NAMALWA (cell line): ENCODE measurements at places on chromosomes 4 and X.

DNA sequence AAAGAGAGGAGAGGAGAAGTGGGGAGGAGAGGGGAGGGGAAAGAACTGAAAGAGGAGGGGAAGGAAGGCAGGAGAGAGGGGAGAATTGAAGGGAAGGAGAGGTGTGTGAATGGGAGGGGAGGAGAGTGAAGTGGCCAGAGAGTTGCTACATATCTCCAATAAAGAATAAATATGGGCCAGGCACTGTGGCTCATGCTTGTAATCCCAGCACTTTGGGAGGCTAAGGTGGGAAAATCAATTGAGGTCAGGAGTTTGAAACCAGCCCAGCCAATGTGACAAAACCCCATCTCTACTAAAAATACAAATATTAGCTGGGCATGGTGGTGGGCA lies 482.4 kb downstream of the NAF1 start:
- no peak for DNase-seq

- DNase-seq, result no peak
These were observed 76.0 kb downstream of the AFF2 start for GRCh38 chrX:148576396-148576795.

DNA sequence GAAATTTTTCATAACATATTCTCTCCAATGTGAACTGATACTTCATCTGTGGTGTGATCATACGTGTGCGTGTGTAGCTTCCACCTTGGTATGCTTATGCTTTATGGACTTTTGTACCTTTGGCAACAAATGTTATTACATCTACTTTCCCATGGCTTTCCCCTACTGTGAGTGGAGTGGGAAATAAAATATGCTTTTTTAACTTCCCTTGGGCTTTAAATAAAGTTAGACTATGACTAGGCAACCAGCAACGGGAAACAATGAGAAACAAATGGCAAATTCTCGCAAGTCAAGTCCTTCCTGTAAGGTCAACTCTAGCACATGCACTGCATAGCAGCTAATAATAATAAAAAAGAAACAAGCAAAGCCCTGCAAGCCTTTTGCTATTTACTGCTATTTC lies 205.0 kb upstream of the PDE5A start:
- no peak for DNase-seq

DNA sequence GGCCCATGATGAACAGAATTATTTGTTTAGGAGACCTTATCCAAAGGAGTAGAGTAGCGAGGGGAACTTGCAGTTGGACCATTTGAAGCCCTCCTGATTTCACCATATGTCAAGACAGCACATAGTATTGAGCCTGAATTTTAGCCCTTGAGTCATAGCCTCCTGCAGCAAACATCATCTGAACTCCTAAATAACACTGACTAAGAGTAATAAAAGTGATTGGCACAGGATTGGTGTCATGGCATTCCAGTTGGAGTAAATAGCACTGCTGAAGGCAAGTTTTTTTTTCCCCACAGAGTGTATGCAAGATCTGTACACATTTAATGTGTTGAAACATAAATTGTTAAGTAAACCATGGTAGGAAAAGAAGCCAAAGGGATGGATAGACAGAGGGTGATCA lies 89.0 kb downstream of the COMMD8 start:
- DNase-seq, result no peak

DNA sequence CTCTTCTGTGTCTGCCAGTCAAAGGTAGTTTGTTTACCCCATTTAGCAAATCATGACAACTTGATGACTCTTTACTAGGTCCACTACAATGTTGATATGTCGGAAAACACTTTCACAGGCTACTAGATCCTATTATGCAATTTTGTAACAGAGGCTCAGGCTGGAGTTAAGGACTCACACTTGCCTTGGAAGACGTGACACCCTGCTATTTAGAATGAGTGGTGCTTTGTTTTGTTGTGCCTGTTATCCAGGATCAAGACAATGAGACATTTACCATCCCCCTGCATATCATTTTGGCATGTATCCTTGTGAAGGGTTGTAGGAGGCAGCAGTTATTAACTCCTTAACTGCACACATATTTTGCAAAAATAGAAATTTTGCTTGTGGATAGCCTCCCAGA lies 263.7 kb downstream of the IL1RAPL1 start:
- DNase-seq, result no peak

DNA sequence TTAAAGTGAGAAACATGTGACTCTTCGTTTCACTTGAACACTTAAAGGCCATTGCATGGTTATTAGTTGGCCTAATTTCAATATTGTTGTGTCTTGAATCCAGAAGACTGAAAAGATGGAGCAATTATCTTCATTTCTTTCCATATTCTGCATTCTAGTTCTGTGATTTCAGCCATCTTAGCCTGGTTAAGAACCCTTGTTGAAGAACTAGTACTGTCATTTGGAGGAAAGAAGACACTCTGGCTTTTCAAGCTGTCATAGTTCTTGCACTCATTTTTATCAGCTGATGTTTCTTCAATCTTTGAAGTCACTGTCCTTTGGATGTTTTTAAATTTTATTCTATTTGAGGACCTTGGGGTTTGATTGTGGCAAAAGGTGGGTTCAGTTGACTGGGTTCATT lies 81.6 kb downstream of the MTMR8 start:
- no peak for DNase-seq

DNA sequence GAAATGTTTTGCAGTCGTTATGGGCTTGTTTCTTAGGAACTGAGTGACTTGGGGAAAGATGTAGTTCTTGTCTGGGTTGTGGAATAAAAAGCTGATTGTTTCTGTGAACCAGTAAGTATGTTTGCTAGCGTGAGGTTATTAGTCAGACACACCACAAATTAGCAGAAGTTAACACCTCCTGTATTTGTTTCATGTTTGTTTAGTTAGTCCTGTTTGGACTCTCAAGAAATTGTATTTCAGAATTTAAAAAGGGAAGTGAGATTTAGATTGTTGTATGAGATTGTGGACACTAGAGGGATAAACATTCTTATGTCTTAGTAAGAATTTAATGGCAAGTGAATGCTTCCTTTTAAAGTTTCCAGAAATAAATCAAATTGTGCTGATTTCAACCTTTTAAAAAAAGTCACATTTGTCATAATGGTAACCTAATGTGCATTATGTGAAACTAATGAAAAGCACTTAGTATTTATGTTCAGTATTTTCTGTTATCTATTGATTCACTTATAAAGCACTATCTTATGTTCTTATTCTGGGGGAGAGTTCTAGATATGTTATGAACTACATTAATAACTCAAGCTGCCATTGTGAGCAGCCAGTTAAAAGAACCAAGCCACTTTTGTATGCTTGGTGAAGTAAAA lies 25.6 kb downstream of the ATP10D start:
- DNase-seq, result peak; percentile 50

GRCh38 chr4:39731908-39732307 lies 34.0 kb downstream of the UBE2K start:
- no peak for DNase-seq

DNA sequence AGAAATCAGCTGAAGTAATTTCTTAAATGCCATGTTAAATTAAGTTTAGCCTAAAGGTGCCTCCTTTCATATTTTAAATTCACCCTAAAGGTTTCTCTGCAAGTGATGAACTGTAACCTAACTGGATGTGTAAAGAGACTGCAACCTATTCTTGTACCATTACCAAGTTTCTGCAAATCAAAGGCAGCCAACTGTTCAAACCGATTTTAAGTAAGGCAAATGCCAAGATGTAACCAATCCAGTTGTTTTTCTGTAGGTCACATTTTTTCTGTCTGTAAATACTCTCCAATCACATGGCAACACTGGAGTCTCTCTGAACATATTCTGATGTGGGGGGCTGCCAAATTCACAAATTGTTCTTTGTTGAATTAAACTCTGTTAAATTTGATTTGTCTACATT lies 42.4 kb upstream of the FGF2 start:
- no peak for DNase-seq

- DNase-seq, result no peak
These were observed 210.1 kb downstream of the FBXW7 start for GRCh38 chr4:152325831-152326230.

DNA sequence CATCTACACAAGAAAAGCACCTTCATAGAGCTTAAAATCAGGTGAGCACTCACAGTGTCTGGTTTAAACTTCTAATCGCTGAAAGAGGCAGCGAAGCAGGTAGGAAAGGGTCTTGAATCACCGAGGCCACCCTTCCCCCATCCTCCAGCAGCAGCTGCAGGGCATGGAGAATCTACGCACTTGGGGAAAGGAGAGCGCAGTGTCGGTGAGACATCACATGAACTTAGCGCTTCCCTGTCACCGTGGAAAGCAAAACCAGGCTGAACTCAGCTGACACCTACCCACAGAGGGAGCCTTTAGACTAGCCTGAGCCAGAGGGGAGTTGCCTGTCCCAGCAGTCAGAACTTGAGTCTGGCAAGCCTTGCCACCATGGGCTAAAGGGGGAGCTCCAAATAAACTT lies 197.2 kb upstream of the ZFP42 start:
- no peak for DNase-seq

GRCh38 chrX:101759000-101759399 lies 99.3 kb upstream of the ARMCX2 start:
- DNase-seq, result peak; percentile 58

- peak; percentile 19 for DNase-seq
These were observed 81.7 kb upstream of the ARHGAP24 start for GRCh38 chr4:85393201-85393600.

DNA sequence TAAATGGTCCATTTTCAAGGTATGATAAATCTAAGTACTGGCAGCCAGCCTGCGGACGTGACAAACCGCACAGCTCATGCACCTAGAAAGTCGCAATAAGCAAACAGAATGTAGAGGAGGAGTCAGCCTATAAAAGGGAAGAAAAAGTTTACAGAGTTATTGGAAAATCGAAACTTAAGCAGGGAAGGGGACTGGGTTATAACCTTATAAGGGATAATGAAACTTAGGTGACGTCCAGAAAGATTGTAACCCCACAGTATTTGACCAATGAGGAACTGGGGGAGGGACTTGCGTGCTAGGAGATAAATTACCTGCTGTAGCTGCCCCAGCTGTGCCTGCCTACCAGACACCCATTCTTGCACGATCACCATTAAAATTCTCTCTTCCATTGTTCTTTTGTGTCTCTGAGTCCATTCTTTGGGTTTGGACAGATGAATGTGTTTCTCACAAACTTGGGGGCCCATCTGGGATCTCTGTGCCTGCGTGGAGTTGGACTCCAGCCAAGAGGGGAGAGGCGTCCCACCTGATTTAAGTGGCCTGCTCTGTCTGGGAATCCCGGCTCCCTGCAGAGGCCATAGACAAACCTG lies 61.0 kb downstream of the ZCCHC12 start:
- no peak for DNase-seq

DNA sequence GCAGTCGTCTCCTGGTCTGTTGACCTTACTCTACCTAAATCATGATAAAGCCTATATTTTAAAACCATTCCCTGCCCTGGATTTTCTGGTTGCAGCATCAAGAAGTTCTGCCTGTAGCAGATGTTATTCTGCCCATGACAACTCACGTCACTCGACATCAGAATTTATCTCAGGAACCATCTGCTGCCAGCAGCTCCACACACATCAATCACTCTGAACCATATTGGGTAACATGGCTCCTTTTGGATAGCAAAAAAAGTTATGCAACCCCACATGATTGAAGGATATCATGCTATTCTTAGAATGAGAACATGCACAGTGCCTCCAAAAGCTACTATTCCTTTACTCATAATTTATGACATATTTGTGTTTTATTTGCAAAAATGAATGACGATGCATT lies 341.4 kb downstream of the DHRSX start:
- no peak for DNase-seq

DNA sequence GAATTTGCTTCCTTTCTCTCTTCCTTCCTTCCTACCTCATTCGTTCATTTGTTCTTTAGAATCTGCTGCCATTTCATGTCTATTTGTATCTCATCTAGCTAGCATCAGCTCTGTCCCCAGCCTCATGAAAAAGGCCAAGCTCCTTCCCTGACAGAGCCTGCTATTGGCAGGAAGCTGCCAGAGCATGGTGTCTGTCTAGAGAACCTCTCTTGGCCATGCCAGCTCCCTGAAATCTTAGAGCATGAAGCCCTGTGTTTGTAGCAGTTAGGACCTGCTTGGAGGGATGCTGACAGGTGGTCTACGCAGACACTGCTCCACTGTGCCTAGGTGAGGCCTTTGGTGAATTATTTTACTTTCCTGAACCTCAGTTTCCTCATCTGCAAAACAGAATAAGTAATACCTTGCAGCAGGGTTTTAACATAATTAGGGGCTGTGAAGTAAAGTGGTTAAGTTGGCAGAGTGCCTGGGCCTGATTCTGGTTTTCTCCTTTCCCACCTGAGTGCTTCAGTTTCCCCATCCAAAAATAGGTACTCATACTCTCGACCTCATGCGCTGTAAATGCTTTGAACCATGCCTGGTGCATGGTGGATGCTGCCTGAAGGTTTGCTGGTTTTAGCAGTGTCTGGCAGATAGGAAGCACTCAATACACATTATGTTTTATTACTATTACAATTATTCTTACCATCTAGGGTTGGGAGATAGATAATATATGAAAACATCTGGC lies 4.7 kb downstream of the PTTG2 start:
- DNase-seq, result no peak

- DNase-seq, result no peak
These were observed 742.0 kb upstream of the FRG1 start for GRCh38 chr4:189198624-189199023.

- DNase-seq, result no peak
These were observed 51.5 kb downstream of the SLC2A9 start for GRCh38 chr4:9969526-9970398.

DNA sequence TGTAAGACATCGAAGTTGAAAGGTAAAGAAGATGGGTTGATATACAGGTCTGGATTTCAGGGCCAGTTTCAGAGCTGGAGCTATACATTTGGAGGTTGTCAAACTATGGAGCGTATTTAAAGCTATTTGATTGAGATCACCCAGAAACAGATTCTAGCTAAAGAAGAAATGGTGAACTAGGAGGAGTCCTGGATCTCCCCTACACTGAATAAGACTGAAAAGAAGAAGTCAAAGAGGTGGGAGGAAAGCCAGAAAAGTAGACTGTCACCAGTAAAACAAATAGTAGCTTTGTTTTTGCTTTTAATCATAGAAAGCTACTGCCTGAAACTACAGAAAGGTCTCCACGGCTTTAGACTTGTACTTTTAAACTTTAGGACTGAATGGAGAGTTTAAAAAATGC lies 5.0 kb upstream of the NDP start:
- no peak for DNase-seq

GRCh38 chr4:55184600-55185523 lies 59.5 kb upstream of the KDR start:
- peak; percentile 37 for DNase-seq

- DNase-seq, result no peak
These were observed 58.1 kb downstream of the DCHS2 start for GRCh38 chr4:154433543-154433942.

GRCh38 chr4:6339818-6340445 lies 70.3 kb downstream of the WFS1 start:
- no peak for DNase-seq
